ENCODE measurements at places on chromosomes 11 and 22.

DNA sequence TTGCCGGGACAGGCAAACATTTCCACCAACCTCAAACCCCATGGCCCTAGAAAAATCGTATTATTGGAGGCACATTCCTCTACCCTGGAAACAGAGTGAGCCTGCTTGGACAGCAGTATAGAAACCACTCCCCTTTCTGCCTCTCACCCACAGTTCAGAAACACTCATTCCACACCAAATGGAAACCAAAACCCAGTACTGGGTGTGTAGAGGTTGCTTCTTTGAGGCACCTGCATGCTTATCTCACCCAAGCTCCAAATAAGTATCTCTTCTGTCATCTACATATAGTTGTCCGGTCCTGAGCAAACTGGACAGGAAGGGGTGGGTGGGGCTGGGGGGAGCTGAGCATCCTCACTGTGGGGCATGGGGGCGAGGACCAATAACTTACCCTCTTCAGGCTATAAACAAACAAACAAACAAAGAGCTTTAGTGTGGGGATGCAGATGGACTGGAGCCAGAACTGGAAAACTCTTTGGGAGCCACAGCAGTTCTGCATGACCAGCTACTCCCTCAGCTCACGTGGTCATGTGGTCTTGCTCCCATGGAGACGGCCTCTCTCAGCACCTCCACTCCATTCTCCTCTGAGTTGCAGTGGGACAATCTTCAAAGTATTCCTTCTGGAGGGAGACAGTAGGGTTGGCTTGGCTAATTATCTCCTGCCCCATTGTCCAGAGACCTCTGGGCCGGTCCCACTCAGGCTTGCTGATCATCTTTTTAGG is 1.0 kb upstream of the PLAAT2 start:
- DNase-seq = no peak

DNA sequence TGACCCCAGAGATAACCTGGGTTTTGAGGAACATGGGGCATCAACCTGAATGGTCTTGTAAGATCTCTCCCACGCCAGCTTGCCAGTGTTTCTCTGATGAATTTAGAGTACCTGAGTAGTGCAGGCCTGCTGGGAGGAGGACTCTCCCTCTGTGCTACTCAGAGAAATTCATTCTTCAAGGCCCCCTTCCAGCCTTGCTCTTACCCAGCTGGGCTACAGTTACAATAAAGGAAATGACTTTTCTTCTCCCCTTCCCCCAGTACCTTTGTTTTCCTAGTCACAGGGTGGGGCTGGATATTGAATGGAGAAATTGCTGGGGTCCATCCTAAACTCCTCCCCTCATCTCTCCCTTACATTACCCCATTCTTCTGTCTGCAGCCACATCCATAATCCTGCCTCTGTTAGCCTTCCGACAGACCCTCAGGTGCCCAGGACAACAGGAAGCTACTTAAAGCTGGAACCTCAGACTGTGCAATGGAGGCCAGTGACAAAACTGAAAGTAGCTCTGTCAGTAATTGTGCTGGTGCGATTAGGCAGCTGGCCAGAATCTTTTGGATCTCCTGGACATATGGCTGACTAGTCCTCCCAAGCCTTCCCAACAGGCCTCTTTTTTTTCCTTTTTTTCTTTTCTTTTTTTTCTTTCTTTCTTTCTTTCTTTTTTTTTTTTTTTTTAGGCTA is 17.4 kb downstream of the LIMK2 start:
- no peak for DNase-seq

DNA sequence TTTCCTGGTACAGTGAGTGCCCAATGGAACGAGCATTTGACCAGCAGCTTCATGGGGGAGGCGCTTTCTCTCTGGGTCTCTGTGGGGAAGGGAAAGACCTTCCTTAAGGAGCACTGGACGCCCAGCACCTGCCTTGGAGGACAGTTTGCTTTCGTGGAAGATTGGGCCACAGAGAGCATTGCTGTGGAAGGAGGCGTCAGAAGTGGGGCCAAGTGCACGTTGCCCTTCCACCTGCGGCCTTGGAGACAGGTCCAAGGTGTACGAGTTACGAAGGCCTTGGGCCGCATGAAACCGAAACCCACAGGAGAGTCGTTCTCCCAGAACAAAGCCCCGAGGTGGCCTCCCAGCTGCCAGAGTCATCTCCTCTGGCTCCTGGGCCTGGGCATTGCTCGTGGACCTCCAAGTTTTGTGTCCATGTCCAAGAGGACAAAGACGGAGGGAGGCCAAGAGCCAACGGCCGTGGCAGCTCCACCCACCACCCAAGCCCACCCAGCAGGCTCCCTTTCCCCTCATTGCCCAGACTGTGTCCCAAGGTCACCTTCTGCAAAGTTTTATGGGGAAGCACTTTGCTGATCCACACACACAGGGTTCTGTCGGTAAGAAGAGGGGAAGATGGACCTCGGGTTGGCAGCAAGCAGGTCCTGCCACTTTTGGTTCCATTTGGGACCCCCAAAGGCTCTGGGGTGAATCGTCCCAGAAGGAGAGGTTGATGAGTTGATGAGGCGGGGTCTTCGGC is 5.8 kb upstream of the NLRP6 start:
- no peak for DNase-seq

DNA sequence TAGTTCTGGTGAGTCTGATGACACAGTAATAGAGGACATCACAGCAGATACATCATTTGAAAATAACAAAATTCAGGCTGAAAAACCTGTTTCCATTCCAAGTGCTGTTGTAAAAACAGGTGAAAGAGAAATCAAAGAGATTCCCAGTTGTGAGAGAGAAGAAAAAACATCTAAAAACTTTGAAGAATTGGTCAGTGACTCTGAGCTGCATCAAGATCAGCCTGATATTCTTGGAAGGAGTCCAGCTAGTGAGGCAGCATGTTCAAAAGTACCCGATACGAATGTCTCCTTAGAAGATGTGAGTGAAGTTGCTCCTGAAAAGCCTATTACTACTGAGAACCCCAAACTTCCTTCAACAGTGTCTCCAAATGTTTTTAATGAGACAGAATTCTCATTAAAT is 38.7 kb downstream of the RTN3 start:
- DNase-seq = no peak

DNA sequence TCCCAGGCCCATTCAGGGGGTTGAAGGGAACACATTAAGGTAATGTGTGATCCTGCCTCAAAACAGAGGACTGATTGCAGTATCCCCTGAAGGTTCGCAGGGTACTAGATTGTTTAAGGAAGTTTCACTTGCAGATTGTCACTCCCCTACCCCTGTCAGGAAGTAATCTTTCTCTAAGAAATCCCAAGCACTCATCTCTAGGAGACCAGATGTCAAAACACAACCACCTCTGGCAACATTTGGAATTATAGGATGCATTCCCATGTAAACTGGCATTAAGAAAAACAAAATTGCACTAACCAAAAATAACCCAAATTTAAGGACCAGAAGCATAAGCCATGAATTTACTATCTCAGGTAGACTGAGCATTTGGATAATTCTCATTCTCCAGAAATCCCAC is 1.6 kb downstream of the MRPL17 start:
- no peak for DNase-seq

Measured in NK-92 treated with Interleukin-12 subunit alpha and Interleukin-12 subunit beta, amount 100 ng/mL, for 24 hours (cell line).